ENCODE measurements at places on chromosomes 4 and X.

DNA sequence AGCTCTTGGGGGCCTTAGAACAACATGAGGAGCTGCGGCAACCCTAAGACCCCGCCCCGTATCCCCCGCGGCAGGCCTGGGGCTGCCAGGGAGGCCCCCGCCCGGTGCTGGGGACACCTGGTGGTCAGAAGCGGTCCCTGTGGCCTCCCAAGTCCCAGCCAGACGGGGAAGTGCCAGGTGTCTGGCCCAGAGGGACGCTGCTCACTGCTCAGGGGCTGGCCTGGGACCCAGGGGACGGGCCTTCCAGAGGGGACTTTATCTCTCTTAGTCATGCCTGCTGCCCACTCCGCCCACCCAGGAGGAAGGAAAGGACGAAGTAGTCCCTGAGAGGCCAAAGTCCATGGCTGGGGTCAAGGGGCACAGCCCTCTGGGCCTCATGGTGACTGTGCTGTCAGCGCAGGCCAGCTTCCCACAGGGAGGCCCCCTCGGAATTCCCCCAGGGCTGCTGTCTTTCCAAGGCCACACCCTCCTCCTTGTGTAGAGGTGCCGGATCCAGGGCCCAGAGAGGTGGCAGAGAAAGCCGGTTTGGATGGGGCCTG lies 31.0 kb upstream of the HTRA3 start:
- DNase-seq, result no peak

DNA sequence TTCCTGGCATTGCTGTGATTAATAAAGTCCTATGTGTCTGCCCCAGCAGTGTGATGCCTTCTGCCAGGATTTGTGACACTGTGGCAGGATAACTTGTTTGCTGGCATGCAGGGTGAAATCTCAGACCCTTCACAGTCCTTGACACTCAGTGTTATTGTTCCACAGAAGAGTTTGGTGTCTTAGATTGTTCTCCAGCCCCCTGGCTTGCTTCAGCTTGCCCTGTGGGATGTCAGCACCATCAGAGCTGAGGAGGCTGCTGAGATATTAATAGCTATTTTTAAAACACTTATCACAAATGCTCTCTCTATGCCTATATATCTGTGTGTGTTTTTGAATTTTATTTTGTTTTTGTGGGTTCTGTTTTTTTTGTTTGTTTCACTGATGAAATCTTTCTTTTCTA lies 136.9 kb downstream of the TSPAN5 start:
- no peak for DNase-seq

DNA sequence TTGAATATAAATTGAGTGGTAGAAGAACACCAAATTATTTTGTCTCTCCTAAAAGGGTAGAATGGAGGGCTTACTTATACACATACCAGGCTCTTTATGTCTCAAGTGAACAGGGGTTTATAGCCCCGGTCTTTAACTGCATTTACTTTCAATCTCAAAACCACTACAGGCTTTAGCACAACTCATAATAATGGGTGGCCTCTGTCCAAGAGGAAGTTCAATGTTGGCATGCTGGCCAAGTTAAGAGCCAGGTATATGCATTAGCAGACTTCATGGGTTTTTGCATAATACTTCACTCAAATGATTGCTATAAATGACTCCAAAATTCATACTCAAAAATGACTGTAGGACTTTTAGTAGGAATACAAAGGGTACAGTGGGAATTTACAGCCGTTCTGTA lies 118.5 kb upstream of the OTUD4 start:
- DNase-seq, result no peak

GRCh38 chrX:153547195-153547594 lies 29.8 kb downstream of the ATP2B3 start:
- no peak for DNase-seq

DNA sequence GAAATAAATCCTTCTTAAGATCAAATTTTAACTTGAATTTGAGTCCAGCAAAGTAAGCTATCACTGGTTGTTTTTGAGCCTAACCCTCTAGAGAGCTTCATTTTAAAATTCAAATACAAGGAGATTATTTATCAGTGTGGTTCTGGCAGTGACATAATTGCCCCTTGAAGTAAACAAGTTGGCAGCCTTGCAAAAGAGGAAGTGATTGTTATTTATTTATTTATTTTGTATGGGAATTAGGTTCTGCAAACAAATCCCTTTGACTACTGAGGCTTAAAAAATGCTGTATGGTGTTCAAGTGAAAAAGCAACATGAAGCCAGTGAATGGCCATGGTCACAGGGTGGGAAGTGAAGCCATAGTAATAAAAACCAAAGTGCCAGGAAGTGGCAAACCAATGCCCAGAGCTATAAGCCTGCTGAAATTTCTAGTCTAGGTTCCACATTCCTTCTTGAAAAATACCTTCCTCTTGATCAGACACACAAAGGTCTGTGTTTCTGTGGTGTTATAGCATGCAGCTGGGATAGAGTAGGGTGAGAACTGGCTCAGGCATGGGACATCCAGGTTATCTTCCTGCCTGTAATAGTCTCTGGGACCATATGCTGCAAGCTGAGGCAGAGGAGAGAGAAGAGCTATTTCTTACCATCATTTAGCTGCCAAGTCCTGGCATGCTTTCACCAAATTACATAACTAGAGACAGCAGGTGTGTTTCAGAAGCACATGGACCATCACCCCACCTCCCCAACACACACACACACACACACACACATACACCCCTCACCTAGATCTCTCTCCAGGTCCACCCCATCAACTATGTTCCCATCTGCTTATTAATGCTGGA lies 47.1 kb upstream of the TSPAN7 start:
- DNase-seq, result no peak

DNA sequence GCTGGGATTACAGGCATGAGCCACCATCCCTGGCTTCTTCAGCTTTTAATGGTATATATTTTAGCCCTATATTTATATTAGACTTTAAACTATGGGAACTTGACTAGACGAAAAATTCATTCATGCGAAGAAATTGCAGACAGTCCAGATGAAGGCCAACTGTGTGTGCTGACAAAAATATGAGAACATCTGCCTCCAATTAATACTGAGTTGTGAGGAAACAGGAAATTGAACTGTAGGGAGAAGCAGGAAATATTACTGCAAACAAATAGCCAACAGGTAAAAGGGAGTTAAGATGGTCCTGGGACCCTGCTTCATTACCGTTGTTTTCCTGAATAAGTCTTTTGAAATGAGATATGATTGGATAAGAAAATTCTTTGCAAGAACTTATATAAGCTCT lies 26.3 kb downstream of the MGARP start:
- no peak for DNase-seq

- no peak for DNase-seq
Measured at GRCh38 chr4:151833174-151833573, 72.4 kb upstream of the GATB start.

GRCh38 chr4:168524006-168524405 lies 27.2 kb downstream of the PALLD start:
- DNase-seq, result no peak

- no peak for DNase-seq
Measured at GRCh38 chr4:183797011-183797444, 108.1 kb upstream of the STOX2 start.

GRCh38 chr4:177879851-177880250 lies 437.6 kb upstream of the AGA start:
- DNase-seq, result no peak

DNA sequence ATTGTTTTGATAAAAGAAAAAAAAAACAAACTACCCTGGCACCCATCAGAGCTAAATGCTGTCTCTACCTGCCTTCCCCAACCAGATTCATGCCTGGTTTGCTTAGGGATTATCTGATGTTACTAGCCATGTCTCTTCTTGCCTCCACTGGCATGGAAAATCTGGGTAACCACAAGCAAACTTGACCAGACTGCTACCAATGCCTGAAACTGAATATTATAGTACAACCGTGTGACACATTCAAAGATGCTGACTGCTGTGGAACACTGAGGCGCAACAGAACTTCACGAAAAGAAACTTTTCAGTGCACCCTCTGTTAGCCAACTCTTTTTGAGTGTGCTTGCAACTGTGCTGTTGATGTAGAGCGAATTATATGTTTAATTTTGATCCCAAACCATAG lies 228.1 kb downstream of the CBR4 start:
- no peak for DNase-seq

- no peak for DNase-seq
Measured at GRCh38 chr4:5340991-5341451, 289.7 kb downstream of the STK32B start.

GRCh38 chrX:155747520-155747919 lies 133.6 kb upstream of the VAMP7 start:
- no peak for DNase-seq

GRCh38 chrX:39453889-39454621 lies 643.7 kb downstream of the BCOR start:
- no peak for DNase-seq

DNA sequence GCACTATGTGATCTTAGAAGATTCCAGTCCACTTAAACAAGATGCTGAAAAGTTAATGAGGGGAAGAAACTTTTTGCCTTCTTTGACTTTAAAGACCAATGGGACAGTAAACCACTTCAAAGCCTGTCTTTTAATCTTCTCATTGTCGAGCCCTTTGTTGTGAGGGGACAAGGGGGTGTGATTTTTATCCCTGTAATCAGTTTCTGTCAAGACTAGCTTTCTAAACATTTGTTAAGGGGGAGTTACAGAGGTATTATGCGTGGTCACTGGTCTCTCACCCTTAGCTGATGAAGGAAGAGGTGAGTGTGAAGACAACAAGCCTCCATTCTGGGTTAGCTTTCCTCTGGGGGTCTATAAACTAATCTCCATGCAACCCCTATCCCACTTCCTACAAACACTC lies 409.3 kb downstream of the ARHGAP24 start:
- DNase-seq, result no peak

GRCh38 chrX:17525762-17526555 lies 151.0 kb downstream of the NHS start:
- no peak for DNase-seq

DNA sequence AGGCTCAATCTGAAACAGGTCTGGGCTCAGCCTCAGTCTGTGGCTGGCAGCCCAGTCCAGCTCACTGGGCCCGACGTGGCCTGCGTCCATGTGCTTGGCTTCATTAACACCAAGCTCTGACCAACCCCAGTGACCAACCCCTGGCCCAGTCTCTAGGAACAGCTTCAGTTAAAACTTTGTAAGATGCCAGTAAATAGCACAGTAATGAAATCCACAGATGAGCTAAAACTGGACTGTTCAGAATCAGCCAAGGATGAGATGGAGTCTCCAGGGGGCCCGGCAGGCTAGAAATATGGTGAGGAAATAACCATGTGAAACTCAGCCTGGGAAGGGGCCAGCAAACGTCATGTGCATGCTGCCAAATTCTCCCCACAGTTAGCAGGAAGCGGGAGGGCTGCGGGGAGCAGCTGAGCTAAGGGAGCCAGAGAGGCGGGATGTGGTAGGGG lies 37.1 kb upstream of the XPNPEP2 start:
- no peak for DNase-seq

GRCh38 chr4:55437823-55438222 lies 42.1 kb downstream of the TMEM165 start:
- no peak for DNase-seq

GRCh38 chr4:39754309-39754708 lies 56.4 kb downstream of the UBE2K start:
- no peak for DNase-seq

DNA sequence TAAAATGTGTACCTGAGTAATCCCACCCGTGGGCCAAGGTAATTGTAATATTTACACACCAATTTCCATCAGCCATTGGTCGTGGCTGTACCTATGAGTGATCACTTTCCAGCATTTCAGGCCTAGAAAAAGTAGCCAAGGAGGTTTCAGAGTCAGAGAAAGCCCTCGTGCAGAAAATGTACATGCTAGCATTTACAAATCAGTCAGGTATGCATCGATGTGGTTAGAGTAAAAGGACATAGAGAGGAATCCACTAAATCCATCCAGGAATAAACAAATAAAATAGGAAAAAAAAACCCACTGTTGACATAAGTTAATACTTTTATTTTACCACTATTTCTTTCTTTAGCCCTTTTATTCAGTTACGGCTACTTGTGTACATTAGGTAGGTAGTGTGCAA lies 256.8 kb downstream of the TRIML1 start:
- DNase-seq, result no peak

All from activated CD4-positive, CD25-positive, alpha-beta regulatory T cell (primary cell).